ENCODE measurements at places on chromosomes 2 and 18. TPM values are rescaled to one million over a fixed set of nuclear protein-coding genes. Genes with fewer than 3 reads are reported as not detected.

Gene SAG
- not detected for polyA plus RNA-seq

Gene EDAR
- polyA plus RNA-seq: 0.64 TPM

Gene FBXO48
- polyA plus RNA-seq: 0.79 TPM

Gene COL5A2
- polyA plus RNA-seq: not detected

Gene PTPRM
- polyA plus RNA-seq: 5.3 TPM

Gene PCARE
- not detected for polyA plus RNA-seq

Gene DNPEP
- polyA plus RNA-seq: 69.1 TPM

Gene PLB1
- 0.16 TPM for polyA plus RNA-seq

Gene ACADL
- polyA plus RNA-seq: not detected

Gene PIEZO2
- polyA plus RNA-seq: not detected

Gene CIB4
- not detected for polyA plus RNA-seq

GRCh38 chr2:113977060-113977659 lies 87.3 kb downstream of the ACTR3 start:
- H3K4me3 ChIP-seq: no peak overlapping the region
- H3K4me1 ChIP-seq: no peaks in the 10 kb centered on the region
- H3K27ac ChIP-seq: no peak overlapping the region
- peaks cover 7% of the 10 kb centered on the region for H3K36me3 ChIP-seq

- no peaks in the 10 kb centered on the region for H3K36me3 ChIP-seq
- DNase-seq: no peak
- no peaks in the 10 kb centered on the region for H3K4me1 ChIP-seq
- no peak overlapping the region for H3K4me3 ChIP-seq
Measured at GRCh38 chr2:226030788-226031646, 631.5 kb downstream of the NYAP2 start.

GRCh38 chr2:142981069-142981378 lies 103.6 kb downstream of the KYNU start:
- no peak for DNase-seq
- H3K27ac ChIP-seq: no peak overlapping the region
- no peaks in the 10 kb centered on the region for H3K27me3 ChIP-seq
- no peak overlapping the region for H3K4me3 ChIP-seq

- DNase-seq: no peak
- H3K4me1 ChIP-seq: no peaks in the 10 kb centered on the region
- no peaks in the 10 kb centered on the region for H3K27me3 ChIP-seq
- H3K4me3 ChIP-seq: no peak overlapping the region
- no peak overlapping the region for H3K27ac ChIP-seq
Measured at GRCh38 chr2:159851941-159852340, 53.9 kb upstream of the CD302 start.

- no peak overlapping the region for H3K4me3 ChIP-seq
- H3K27ac ChIP-seq: no peak overlapping the region
- no peaks in the 10 kb centered on the region for H3K27me3 ChIP-seq
- no peaks in the 10 kb centered on the region for H3K36me3 ChIP-seq
Measured at GRCh38 chr2:24721470-24721869, 71.7 kb downstream of the PTRHD1 start.

DNA sequence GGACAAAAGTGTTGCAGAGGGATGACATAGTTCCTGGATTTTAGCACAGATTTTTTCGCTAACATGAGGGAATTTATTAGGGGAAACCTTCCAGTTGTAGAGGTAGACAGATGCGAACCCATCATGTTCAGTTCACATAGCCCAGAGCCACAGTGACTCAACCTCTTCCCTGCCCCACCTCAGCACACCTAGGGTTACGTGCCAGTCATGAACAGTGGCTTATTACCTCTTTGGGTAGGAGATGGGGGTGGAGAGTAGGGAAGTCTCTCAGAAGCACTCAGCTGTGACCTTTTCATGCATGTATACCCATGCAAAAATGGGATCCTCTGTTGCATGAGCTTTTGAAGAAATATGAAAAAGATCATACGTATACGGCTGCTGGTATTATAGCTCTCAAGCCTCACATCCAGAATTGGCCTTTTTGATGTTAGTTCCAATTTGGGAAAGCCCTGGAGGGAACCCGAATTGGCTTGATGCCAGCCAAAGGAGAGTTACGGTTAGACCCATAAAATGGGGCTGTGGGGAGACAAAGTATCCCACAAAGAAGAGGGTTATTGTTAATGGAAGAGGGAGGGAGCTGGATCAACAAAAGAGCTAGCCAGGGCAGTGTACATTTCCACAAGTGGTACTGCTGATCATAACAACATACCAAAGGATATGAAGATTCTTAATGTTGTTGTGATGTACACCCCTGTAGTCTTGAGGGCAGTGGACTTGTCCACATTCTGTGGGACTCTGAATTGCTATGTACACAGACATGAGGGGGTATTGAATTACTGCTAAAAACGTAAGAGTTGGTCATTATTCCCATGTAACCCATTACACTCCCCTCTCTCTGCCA lies 4.9 kb downstream of the TANC1 start:
- no peaks in the 10 kb centered on the region for H3K36me3 ChIP-seq
- no peaks in the 10 kb centered on the region for H3K27me3 ChIP-seq
- no peak for DNase-seq
- H3K27ac ChIP-seq: no peak overlapping the region
- no peak overlapping the region for H3K4me3 ChIP-seq

- no peak for DNase-seq
- no peaks in the 10 kb centered on the region for H3K4me1 ChIP-seq
- no peak overlapping the region for H3K27ac ChIP-seq
- no peaks in the 10 kb centered on the region for H3K36me3 ChIP-seq
Measured at GRCh38 chr18:44887227-44887631, 206.5 kb downstream of the SETBP1 start.

GRCh38 chr2:68784188-68784587 lies 49.6 kb downstream of the ARHGAP25 start:
- H3K27ac ChIP-seq: no peak overlapping the region
- H3K4me3 ChIP-seq: no peak overlapping the region
- H3K4me1 ChIP-seq: peaks cover 81% of the 10 kb centered on the region
- H3K36me3 ChIP-seq: peaks cover 60% of the 10 kb centered on the region
- DNase-seq: no peak
- H3K27me3 ChIP-seq: no peaks in the 10 kb centered on the region

- H3K4me1 ChIP-seq: peaks cover 12% of the 10 kb centered on the region
- no peak for DNase-seq
- peak overlapping the region; percentile 92 for H3K4me3 ChIP-seq
Measured at GRCh38 chr2:73072129-73072395, 550 bp upstream of the SFXN5 start.

DNA sequence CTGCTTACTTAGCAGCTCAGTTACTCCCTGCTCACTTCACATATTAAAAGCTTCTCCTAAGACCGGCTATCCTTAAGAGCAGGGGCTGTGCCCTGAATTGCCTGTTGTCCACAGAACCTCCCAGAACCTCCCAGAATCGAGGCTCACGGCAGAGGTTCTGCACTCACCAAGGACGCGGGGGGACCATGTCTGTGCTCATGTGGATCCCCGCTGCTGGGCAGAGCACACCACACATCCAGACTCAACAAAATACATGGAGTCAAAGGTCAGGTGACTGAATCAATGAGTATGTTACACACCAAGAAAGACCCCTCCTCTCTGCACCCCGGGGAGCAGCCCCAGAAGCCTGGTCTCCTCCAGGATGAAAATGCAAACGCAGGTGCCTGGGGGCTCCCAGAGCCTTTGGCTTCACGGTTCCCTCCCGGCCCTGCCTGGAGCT lies 149.0 kb downstream of the MBP start:
- no peaks in the 10 kb centered on the region for H3K27me3 ChIP-seq
- H3K27ac ChIP-seq: no peak overlapping the region
- no peaks in the 10 kb centered on the region for H3K36me3 ChIP-seq
- no peak for DNase-seq
- no peak overlapping the region for H3K4me3 ChIP-seq

- DNase-seq: no peak
- H3K4me3 ChIP-seq: no peak overlapping the region
- peaks cover 8% of the 10 kb centered on the region for H3K36me3 ChIP-seq
- H3K27me3 ChIP-seq: no peaks in the 10 kb centered on the region
- H3K27ac ChIP-seq: no peak overlapping the region
Measured at GRCh38 chr2:64629329-64629781, 24.4 kb downstream of the SERTAD2 start.

DNA sequence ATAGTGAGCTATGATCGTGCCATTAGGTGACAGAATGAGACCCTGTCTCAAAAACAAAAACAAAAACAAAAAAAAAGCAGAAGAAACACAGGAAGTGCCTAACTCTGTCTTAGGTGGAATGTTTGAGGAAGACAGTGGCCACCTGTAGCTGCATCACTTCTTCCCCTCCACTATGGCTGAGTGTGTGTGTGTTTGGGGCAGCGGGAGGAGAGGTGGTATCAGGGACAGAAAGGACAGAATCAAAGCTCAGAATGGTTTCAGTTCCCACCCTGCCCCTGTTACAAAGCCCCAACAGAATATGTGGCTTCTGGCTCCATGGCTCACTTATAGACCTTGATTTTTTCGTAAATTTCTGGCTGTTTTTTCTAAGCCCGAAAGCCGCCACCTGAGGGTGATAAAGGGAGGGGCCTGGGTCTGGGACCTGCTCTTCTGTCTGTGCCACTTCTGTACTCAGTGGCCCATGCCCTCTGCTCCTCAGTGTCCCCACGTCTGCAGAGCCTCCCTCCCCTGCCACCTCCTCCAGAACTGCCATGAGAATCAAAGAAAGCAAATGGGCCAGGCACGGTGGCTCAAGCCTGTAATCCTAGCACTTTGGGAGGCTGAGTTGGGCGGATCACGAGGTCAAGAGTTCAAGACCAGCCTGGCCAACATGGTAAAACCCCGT lies 27.4 kb downstream of the SERTAD2 start:
- H3K36me3 ChIP-seq: no peaks in the 10 kb centered on the region
- no peaks in the 10 kb centered on the region for H3K4me1 ChIP-seq
- H3K4me3 ChIP-seq: no peak overlapping the region
- H3K27me3 ChIP-seq: no peaks in the 10 kb centered on the region

GRCh38 chr2:208415897-208416296 lies 9.3 kb downstream of the PTH2R start:
- no peaks in the 10 kb centered on the region for H3K4me1 ChIP-seq
- no peaks in the 10 kb centered on the region for H3K27me3 ChIP-seq
- no peaks in the 10 kb centered on the region for H3K36me3 ChIP-seq
- DNase-seq: no peak
- no peak overlapping the region for H3K27ac ChIP-seq
- H3K4me3 ChIP-seq: no peak overlapping the region

GRCh38 chr2:22086726-22087125 lies 963.0 kb downstream of the TDRD15 start:
- H3K27me3 ChIP-seq: no peaks in the 10 kb centered on the region
- H3K4me3 ChIP-seq: no peak overlapping the region
- no peaks in the 10 kb centered on the region for H3K36me3 ChIP-seq
- H3K4me1 ChIP-seq: no peaks in the 10 kb centered on the region
- DNase-seq: no peak

DNA sequence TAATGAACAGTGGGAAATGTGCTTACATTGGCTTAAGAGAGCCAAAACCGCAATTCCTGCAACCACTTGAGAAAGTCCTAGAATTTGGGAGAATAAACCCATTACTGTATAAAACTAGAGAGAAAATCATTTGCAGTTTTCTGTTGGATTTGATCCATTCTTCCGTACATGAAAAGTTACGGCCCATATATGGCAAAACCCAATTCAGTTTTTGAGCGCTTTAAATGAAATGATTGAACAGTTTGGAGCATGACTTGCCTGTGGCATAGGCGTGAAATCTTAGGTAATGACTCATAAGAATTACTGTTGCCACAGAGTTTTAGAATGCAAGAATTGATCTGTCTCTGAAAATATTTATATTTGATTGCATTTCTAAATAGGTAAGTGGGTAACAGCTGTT lies 52.0 kb downstream of the PHLPP1 start:
- H3K27ac ChIP-seq: no peak overlapping the region
- no peak overlapping the region for H3K4me3 ChIP-seq
- H3K27me3 ChIP-seq: no peaks in the 10 kb centered on the region
- no peaks in the 10 kb centered on the region for H3K4me1 ChIP-seq
- DNase-seq: no peak

DNA sequence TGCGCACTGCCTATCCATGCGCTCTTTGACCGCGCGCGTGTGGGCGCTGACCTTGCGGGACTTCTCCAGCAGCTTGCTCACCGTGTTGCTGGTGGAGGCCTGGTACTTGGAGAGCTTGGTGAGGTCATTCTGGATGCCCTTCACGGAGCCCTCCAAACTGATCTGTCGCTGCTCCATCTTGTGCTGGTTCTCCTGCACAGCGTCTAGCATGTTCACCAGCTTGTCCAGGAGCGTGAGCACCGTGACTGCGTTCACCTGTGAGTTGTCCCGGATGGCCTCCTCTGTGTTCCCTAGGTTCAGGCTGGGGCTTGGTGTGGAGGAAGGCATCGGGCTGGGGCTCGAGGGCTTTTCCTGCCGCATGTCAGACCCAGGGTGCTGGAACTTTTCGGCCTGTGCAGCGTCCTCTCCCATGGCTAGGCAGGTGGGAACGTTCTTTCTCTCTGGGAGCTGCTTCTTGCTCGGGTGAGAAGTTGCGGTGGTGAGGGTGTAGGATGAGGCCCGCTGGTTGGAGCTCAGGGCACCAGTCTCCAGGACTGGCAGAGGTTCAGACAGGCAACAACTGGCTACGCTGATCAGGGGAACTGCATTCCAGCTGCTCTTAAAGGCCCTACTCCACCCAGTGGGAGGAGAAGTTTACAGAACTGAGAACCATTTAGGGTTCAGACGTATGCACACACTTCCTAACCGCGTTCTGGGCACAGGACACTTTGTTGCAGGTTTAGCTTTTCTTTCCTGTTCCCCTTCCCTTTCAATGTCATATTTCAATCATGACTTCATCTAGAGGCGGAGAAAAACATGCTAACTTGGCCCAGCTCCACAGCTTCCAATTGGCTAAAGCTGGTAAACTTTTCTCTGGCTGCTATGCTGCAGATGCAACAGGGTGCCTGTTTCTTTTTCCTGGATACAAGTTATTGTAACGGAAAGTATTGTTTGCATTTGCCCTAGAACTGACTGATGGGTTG lies at the start of gene CAVIN2:
CAVIN2 (minus strand) TSS at position 574 of the 962 bp plus-strand sequence; CDS start at position 411, 163 bp downstream.
- H3K27ac ChIP-seq: peak within 1 kb of the TSS; percentile 64
- H3K4me1 ChIP-seq: no peaks in the 10 kb centered on the region
- no peaks in the 10 kb centered on the region for H3K27me3 ChIP-seq

DNA sequence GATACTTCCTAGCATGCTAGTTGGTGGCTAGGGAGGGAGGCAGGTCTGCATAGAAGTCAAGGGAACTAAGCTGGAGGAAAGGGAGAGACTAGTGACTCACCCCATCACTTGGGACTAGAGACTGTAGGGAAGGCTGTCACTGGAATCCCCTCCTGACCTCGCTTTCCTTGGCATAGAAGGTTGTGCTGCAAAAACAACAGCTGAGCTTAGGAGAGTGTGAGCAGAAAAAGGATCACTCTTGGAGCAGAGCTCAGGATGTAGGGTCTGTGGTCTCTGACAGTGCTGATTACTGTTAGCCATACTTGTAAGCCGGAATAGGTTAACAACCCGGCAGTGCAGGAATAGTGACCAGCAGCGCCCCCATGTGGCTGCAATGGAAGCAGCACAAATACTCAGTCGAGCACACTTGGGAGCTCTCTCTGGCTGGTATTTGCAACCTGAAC lies 66.9 kb upstream of the SMAD2 start:
- no peaks in the 10 kb centered on the region for H3K27me3 ChIP-seq
- no peaks in the 10 kb centered on the region for H3K4me1 ChIP-seq
- H3K27ac ChIP-seq: no peak overlapping the region

All from CD8-positive, alpha-beta memory T cell (primary cell).